Left renal pelvis (tissue), 4 donors: ENCODE measurements at places on chromosomes 1 and 21. TPM values are rescaled to one million over a fixed set of nuclear protein-coding genes. Genes with fewer than 3 reads are reported as not detected.

Gene FCGR2B
- polyA plus RNA-seq: 0.70 TPM

Gene ATXN7L2
- 17.6 TPM for polyA plus RNA-seq

Gene KIAA0040
- polyA plus RNA-seq: 16.4 TPM

Gene NHLH1
- polyA plus RNA-seq: 0.06 TPM

Gene AK4
- 7.0 TPM for polyA plus RNA-seq

GRCh38 chr1:21329209-21329844 lies 39.1 kb upstream of the ECE1 start:
- DNase-seq: no peak

DNA sequence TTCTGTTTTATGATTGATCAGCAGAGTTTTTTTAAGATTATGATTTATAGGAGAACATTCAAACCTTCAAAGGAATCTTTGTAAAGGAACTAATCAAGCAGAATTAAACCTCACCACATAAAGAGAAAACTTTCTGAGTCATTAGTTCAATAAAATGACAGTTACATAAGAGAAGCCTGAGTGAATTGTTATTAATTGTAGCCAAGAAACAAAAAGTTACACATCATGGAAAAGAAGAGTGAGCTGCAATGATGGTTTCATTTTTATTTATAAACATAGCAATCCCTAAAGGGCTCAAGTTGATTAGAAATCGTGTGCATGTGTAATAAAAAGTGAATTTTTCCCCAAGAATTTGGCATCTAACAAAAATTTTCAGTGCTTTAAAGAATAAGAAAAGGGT lies 731.4 kb downstream of the LTN1 start:
- DNase-seq: no peak

GRCh38 chr1:36203554-36204346 lies 20.5 kb upstream of the THRAP3 start:
- DNase-seq: no peak

- DNase-seq: no peak
Measured at GRCh38 chr1:184214128-184214527, 162.6 kb downstream of the TSEN15 start.

- no peak for DNase-seq
Measured at GRCh38 chr1:185450060-185450788, 133.2 kb upstream of the IVNS1ABP start.

DNA sequence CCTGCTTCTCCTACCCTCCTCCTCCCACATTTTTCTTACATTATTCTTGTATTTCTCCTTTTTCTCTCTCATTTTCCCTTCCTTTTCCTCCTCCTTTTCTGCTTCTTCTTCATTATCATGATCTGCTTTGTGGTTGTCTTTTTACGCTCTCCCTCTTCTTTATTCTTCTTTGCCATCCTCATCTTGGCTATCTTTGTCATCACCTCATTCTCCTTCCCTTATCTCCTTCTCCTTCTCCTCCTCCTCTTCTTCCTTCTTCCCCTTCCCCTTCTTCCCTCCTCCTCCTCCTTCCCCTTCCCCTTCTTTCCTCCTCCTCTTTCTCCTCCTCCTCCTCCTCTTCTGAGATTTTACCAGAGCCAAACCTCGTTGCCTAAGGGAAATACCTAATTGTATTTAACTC lies 30.5 kb downstream of the RNF187 start:
- no peak for DNase-seq

- DNase-seq: no peak
Measured at GRCh38 chr21:39119891-39120290, 63.4 kb downstream of the PSMG1 start.

DNA sequence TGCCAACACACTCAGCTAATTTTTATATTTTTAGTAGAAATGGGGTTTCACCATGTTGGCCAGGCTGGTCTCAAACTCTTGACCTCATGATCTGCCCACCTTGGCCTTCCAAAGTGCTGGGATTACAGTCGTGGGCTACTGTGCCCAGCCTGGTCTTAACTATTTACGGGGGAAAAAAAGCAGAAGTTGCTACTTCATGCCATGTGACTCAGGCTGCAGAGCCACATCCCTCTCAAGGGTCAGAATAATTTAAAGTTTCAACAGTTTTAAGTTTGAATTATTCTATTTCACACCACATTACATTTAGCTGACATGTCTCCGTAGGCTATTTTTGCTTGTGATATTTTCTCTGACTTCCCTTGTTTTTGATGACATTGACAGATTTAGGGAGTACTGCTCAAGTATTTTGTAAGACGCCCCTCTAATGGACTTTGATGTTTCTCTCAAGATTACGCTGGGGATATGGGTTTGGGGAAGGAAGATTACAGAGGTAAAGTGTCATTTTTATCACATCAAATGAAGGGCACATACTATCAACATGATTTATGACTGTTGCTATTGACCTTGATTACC lies 14.6 kb upstream of the AGBL4 start:
- no peak for DNase-seq

DNA sequence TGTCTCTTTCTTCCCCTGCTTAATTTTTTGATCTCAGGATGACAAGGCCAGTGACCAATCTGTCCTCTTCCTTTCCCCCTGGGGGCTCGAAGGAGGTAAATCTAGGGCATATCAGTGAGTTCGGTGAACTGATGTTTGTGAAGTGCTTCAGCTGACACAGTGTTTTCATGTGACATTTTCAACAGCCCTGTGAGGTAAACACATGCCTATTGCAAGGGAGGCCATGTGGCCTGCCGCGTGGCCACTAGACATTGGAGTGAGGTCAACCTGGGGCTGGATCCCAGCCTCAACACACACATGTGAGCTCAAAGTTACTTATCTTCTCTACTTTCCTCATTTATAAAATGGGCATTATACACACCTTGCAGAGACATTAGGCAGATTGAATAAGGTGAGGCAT lies 126.3 kb downstream of the PLPP3 start:
- DNase-seq: no peak

- DNase-seq: no peak
Measured at GRCh38 chr1:7574121-7575040, 196.7 kb upstream of the VAMP3 start.

DNA sequence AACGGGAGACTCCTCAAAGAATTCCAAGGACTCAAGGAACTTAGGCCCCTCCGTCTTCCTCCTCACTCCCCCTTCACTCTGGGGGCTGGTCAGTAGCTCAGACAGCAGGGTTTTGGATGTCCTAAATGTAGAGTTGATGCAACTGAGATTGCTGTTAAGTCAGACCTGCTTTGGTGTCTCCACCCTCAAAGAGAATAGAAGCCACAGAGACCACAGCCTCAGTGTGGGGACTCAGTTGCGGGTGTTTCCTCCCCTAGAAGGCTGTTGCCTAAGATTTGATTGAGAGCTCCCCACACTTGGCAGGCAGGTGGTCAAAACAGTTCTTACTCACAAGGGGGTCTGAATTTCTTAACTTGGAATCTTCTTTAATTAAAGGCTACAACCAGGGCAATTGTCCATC lies 7.6 kb downstream of the MAN1C1 start:
- DNase-seq: no peak

- DNase-seq: no peak
Measured at GRCh38 chr1:71473331-71473730, 392.5 kb upstream of the ZRANB2 start.

DNA sequence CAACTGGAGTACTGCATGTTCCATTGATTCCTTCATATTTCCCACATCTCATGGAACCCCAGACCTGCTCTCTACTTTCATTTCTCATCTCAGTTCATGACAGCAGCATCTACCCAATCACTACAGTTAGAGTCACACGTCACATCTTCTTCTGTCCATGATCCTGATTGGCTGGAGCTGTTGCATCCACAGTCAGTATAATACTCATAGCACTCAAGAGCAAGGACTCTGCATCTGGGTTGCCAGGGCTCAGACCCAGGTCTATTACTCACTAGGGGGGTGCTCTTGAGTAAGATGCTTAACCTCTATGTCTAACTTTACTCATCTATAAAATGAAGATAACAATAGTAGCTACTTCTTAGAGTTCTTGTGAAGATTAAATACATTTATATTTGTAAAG lies 4.4 kb upstream of the XPR1 start:
- no peak for DNase-seq

DNA sequence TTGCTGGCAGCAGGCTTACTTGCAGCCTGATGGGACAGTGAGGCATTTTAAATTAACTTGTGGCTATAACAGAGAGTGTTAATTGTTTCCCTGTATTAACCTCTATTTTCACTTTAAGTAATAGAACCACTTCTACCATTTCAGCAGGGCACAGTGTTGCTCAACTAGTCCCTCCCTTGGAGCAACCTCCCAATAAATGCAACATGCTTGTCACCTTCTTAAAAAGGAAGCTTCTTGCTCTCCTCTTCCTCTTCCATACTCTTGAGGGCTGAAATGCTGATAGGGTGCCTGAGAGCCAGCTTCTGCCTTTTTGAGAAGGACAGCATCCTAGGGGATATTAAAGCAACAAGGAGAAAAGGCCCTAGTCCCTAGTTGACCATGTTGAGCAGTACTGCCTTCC lies 52.1 kb downstream of the C4BPA start:
- DNase-seq: no peak

GRCh38 chr1:41435570-41436178 lies 48.8 kb downstream of the EDN2 start:
- no peak for DNase-seq

GRCh38 chr1:30416221-30416820 lies 307.1 kb downstream of the MATN1 start:
- no peak for DNase-seq

DNA sequence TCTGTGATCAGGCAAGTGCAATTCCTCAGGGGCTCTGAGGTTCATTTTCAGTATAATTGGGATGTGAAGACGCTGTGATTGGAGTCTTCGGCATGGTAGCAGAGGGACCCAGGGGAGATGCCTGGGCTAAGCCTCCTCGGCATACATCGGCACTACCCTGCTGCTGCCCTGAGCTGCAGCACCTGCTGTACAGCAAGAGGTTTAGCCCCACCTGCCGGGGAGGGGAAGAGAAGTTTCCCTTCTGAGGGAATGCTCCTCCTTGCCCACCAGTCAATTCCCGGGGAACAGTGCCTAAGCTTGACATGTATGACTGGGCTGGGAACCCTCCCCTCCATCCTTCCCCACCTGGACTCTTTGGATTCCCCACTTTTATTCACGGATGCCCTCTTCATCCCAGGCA lies 24.9 kb downstream of the CNIH3 start:
- DNase-seq: no peak

DNA sequence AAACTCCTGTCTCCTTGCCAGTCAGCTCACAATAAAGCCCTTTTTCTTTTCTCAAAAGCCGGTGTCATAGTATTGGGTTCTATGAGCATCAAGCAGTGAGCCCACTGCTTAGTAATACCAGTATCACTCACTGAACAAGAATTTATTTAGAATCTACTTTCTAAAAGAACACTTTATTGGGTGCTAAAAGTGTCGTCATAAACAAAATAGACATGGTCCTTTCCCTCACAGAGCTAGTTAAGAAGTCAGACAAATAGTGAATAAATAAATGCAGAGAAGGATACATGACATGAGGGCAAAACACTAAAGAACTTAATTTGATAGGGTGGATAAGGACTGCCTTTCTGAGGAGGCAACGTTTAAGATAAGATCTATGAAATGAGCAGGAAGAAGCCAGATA lies 32.2 kb downstream of the EVI5 start:
- DNase-seq: no peak

GRCh38 chr1:4404854-4405590 lies 249.4 kb upstream of the AJAP1 start:
- no peak for DNase-seq

DNA sequence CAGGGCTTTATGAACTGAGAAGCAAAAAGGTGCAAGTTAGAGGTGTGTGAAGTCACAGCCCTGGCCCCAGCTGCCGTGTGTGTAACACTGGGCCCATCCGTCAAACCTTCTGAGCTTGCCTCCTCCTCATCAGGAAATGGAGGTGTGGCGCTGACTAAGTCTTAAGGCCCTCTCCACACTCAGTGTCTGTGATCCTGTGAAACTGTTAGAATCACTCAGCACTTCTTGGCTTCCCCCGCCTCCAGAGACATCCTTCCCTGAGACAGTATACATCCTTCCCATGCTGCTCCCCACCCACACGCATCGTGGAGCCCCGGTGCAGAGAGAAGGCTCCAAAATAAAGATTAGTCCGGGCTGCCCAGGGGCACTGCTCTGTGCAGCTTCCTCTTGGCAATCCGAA lies 33.3 kb downstream of the LRP8 start:
- no peak for DNase-seq
